ENCODE measurements at places on chromosomes 7 and 10.

DNA sequence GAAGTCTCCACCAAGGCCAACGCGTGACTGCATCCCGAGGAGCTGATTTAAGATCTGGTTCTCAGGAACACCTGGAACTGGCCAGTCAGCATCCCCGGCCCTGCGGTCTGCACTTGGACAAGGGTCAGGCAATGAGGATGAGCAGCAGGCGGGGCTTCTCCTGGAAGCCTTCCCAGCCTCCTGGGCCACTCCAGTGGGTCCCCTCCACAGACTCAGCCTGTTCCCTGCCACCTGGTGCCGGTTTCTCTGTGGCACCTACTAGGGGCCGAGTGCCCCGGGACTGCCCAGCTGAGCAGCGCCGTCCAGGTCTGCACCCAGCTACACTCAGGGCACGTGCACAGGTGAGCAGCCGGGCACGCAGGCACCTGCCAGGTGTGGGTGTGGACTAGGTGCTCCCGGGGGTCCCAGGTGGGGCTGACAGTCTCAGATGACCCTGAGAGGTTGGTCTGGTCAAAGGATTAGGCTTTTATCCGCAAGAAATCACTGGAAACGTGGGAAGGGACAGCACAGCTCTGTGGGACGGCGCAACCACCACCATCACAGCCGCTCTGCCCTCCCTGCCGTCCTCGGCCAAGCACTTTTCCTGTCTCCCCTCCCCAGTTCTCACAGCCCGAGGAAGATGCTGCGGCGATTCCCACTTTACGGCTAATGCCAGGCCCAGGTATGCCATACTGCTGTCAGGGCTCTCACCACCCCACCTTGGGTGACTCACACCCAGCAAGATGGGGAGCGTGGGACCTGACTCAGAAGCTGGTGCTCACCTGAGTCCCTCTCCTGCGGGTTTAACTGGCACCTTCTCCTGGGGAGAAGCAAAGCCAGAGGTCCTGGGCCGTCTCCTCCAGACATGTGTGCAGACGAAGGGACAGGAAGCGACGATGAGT is 166.0 kb downstream of the RNF216 start:
- DNase-seq = peak; percentile 75

DNA sequence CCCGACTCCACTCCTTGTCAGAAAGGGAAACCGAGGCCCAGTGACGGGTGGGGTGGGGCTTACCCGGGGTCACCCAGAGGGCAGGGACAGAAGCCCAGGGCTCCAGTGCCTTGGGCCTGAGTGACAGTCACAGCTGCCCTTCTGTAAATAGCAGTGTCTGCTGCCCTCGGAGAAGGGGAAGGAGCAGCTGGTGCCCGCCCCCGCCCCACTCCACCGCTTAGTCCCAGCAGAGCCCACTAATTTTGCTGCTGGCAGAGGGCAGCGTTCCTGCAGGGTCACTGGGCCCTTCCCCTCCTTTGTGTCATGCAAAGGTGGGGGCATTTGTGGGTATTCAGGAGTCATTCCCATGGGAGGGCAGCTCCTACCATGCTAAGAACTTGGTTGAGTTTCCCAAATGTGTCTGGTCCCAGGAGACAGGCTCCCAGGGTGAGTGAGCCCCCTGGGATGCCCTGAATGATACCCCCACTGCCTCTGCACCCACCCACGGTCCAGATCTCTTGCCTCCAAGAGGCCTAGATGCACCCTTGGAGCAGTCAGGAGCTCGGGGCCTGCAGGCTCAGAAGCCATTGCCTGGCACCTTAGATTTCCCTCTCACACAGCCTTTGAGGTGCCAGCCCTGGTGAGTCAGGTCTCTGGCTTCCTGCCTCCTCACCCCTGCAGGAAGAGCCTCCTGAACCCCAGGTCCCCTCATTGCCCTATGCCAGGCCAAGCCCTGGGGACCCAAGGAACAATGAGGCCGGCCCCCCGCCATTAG is 17.2 kb downstream of the SH2B2 start:
- no peak for DNase-seq

DNA sequence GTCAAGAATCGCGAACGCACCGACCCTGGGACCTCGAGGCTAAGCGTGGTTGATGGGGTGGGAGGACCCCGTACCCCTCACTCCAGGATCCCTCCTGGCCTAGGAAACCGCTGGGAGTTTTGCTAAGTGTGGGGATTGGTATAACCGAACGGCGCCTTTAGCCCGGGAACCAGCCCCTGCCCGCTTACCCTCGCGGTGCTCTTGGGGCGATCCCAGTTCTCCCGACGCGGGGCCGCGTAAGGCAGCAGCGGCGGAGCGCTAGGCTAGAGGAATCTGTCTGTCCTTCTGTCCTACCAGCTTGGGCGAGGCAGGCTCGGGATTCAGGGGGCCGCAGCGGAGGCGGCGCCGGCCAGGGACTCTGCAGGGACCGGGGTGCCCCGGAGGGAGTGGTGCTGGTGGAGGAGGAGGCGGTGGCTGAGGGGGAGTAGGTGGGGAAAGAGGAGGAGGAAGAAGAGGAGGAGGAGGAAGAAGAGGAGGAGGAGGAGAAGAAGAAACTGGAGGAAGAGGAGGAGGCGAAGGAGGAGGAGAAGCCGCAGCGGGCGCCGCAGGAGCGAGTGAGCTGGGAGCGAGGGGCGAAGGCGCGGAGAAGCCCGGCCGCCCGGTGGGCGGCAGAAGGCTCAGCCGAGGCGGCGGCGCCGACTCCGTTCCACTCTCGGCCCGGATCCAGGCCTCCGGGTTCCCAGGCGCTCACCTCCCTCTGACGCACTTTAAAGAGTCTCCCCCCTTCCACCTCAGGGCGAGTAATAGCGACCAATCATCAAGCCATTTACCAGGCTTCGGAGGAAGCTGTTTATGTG is 439 bp upstream of the EMX2 start:
- DNase-seq = peak; percentile 38

- DNase-seq = peak; percentile 68
These were observed 137.3 kb downstream of the SEMA3C start for GRCh38 chr7:80781561-80781979.

DNA sequence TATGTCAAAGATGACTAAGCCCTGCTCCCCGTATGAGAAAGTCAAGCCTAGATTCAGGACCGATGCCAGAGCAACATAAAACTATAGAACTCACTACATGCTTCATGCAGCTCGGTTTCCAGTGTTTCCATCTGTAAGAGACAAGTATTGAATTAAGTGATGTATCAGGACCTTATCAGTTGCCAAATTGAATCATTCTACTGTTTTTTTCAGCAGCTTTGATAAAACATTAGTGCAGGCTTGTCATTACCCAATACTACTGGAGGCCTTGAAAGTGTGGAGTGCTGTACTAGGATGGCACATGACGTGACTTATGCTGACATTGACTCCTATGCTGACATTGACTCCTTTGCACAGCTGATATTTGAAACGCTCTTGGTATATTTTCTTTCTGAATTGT is 10.8 kb upstream of the NRP1 start:
- no peak for DNase-seq

DNA sequence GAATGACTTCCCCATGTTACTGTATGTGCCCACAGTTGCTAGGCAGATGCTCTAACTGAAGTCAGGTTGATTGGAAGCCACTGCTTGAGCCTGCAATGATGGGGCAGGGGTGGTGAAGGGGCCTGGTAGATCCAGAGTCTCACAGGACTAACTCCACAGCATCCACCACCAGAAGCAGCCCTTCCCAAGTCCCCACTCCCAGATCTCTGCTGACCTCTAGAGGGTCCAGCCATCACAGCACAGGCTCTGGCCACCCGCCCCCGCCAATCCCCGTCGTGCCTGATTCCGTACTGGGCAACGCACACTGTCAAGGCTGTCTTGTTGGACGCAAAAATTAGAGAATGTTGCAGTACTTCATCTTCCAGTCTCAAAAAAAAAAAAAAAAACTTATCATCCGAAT is 136.8 kb upstream of the PDE1C start:
- DNase-seq = no peak

DNA sequence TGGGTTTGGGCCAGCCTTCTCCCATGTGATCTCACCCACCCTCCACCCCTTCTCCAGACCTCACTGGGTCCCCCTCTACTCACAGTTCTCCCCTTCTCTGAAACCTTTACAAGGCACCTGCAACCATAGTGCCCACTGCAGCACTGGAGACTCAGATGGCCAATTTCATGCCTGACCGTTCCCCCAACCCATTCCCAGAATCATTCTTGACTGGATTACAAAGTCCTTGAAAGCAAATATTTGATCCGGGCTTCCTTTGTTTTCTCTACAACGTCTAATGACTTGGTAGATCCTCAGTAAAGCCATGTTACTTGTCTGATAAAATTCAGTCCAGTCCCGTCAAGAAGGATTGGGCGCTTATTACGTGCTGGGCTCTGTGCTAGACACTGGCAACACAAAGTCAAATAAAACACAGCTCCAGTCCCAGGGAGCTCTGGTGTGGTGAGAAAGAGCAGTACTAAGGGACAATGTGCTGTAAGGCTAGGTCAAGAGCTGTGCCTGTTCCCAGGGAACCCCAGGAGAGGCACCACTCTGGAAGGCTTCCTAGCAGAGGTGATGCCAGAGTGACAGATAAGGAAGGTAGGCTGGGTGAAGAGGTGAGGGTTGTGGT is 36.5 kb downstream of the SH3PXD2A start:
- DNase-seq = no peak
